ENCODE measurements at places on chromosomes 3 and 15.

DNA sequence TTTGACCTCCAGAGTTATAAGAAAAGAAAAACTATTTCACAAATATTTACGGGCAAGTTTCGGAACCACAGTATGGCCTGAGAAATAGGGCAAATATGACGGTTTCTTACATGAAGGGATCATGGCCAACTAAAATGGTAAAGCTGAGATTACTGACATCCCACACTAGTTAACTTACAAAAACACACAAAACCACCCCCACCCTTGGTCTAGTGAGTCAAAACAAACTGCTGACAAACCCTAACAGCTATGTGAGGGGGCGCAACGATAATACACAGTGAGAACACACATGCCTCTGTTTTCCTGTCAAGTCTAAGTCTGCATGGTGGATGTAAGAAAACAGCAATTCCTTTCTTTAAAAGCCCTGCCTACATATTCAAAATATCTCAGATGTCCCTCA, 32.3 kb downstream of the CBLB start:
- DNase-seq = peak; percentile 70

GRCh38 chr3:9703736-9704346, at the start of gene CPNE9:
TSS of gene CPNE9 (plus strand) at chr3:9703833. CDS start at chr3:9703997, 164 bp downstream.
- DNase-seq = no peak

GRCh38 chr15:26773917-26774316, 1.1 kb upstream of the GABRB3 start:
- no peak for DNase-seq

GRCh38 chr3:128297401-128298138, 144.3 kb downstream of the EEFSEC start:
- no peak for DNase-seq

GRCh38 chr3:107837895-107838612, 252.8 kb downstream of the CD47 start:
- no peak for DNase-seq

- no peak for DNase-seq
Observed at GRCh38 chr15:33871980-33872379, 96.3 kb upstream of the CHRM5 start.

DNA sequence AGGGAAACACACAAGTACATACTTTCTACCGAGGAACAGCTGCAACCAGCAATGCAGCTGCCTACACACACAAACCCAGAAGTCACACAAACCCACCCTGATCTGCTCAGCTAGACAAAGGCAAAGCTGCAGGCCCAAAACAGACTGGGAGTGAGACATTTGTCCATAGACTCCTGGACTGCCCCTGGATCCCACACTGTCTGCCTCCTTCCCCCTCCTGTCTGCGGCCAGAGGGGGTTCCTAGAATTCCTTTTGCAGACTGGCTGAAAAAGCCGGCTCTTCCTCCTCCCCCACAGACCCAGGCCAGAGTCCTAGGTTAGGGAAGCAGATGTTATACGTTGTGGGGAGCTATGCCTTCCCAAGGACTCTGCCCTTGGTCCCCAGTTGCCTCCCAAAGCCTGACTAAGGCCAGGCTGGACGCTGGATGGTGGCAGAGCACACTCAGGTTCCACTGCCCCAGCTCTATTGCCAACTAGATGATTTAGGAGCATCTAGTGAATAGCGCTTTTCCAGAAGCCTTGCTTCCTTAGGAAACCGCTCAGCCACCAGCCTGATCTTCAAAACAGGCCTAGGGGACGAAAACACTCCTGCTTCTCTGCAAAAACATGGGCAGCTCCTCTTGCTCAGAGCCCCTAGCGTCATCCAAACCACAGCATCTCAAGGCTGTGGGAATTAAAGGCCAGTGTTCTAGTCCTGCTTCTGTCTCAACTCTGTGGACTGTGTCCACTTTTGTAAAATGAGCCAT, 37.4 kb upstream of the CILP start:
- no peak for DNase-seq

GRCh38 chr15:61584410-61584809, 355.3 kb upstream of the RORA start:
- DNase-seq = no peak
